ENCODE measurements at places on chromosomes 5 and 9.

GRCh38 chr5:173765661-173766060 is 122.5 kb upstream of the CPEB4 start:
- DNase-seq: no peak

DNA sequence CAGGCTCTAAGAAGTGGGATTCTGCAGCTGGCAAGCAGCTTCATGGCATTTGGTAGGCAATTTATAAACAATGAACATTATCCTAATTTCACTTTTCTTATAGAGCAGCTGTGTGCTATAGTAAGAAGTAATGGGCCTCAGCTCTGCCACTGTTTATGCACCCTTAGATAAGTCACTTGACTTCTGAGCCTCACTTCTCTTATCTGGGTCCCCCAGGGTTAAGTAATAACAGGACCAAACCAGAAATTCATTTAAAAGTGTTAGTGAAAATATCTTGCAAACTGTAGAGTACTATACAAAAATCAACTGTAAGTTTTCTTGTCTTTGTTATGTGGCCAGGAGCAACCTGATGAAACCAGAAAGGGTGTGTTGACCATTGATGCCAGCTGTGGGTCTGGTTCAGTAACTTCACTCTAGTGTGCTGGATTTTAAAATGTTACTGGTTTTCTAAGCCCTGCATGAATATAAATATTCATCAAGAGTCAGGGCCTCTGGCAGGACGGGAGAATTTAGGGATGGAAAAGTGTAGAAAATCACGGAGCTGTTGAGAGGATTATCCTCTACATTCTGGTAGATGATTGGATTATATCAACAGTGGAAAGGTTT is 24.2 kb downstream of the TNFAIP8 start:
- DNase-seq: no peak

DNA sequence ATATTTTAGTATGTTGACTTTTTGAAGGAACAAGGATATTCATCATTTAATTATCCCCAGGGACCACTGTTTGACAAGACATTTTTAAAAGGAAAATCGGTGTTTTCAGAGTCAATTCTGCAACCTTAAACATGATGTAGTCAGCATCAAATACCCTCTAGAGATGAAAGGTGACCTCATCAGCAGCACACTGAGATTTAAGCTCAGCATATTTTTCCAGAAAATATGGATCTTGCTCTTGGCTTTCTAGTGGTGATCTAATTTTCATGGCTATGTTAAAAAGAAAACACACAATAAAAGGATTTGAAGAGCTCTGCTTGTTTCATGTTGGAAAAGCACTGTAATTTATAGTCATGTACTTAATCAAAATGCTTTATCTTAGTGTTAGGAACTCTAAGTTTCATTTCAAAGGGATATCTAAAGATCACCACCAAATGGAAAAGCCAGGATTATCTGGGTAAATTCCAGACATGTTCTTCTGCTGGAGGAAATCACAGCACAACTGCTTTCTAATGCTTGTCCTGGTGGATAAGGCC is 487.2 kb downstream of the ENC1 start:
- no peak for DNase-seq

DNA sequence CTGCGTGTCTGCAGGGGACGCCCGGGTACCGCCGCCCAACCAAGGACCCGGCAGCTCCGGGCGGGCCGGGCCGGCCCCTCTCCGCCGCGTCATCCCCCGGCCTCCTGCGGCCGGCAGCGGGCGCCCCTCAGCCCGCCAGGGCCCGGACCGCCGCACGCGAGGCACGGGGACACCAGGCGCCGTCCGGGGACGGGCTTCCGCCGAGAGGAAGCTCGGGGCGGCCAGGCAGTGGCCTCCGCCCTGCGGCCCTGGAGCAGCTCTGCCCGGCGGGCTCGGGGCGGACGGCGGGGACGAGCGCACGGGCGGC is 373 bp downstream of the FBXW5 start:
- no peak for DNase-seq

DNA sequence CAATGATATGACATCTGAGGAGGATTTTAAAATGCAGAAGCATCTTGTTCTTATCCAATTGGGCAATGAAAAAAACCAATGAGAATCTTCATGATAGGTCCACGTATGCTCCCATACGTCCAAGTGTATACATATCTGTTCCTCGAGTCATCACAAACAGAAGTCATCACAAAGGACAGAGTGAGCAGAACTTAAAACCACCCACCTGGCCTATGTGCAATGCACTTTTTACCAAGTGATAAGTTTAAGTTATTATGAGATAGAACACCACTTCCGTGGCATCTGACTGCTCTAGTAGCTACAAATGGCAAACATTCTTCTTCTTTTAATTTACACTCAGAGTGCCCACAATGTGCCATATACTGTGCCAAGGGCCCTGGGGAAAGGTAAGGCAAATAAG is 82.4 kb downstream of the PPP2R2B start:
- no peak for DNase-seq

DNA sequence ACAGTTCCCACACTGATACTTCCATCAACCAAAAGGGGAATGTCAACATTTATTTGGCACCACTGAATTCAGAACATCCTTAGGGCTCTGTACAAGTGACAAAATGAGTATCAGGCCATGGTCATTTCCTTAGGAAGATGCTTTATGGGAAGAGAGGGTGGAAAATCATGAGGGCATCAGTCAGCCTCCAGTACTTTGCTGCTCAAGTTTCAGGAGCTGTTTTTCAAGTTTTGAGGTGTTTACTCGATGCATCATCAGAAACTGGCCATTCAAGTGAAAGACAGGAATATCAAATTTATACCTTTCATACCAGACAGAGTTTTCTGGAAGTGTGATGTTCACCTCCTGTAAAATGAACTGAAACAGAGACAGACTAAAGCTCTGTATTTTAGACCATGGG is 21.2 kb upstream of the MARCHF3 start:
- DNase-seq: no peak

DNA sequence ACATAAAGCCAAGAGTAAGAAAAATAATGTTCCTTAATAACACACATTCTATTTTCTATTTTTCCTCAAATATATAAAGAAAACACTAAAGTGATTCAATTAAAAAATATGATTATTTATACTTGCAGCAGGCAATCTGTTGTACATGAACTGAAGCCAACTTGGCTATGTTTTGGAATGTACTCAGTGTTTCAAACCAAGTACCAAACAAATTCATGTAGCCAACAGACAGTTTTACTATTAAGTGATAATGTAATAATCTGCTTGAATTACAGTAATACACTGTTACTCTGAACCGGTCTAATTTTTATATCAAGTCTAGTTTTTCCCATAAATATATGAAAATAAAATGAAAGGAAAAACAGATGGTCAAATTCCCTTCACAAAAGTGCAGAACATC is 58.0 kb downstream of the CEP120 start:
- DNase-seq: no peak
